ENCODE measurements at places on chromosomes 6 and 20. TPM values are rescaled to one million over a fixed set of nuclear protein-coding genes. Genes with fewer than 3 reads are reported as not detected.

DNA sequence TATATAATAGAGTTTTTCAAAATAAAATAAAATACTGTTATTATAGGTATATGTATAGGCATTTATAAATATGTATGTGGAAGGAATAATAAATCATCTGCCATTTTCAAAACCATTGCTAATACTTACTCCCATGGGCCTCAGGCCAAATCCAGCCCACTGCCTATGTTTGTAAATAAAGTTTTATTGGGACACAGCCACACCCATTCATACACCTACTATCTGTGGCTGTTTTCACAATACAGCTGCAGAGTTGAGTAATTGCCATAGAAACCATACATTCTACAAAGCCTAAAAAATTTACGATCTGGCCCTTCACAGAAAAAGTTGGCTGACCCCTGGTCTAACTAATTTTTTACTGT is 9.5 kb downstream of the ALDH5A1 start:
- no peak for DNase-seq

DNA sequence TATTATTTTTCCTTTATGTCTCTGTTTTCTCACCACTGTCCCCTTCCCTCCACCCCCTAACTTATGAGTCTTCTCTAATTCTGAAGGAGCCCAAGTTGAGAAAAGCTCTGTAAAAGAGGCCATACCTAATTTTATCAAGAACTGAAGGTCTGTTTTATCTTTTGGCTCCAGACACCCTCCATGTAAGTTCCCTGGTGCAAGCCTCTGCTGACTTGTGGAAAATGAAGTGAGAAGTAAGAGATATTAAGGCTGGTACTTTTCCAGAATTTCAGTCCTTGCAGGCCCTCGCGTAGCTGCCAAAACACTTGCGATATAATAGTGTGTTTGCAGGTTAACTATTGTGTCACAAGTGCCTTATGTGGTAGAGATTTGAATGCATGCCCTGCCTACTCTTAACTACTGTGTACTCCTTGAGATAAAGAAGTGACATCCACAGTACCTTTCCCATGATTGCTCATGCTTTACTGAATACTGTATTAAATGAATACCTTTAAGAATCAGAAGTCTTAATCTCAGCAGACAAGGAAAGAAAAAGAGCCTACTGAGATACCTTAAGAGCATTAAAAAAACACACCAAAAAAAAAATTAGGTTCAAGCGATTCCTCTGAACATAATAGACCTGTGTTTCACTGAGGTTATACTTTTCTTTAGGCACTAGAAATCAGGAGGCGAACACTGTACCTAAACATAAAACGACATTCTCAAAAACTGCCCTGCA is 143.6 kb upstream of the ZNF184 start:
- no peak for DNase-seq

DNA sequence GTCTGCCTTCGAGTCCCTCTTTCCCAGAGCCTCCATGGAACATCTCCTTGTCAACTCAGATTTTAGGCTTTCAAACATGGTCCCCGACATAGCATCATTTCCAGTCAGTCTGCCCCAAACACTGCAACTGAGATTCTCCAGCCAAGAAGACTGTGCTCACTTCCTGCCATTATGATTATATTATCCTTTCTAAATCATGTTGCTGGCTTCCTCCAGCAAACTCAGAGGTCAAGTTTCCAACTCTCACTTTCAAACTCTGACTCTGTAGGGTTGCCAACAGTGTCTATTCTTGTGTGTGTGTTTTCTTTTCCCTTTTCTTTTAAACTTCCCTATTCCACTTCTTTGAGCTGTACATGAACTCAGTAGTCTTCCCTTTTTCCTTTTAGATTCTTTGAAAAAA is 61.2 kb upstream of the TRAF3IP2 start:
- no peak for DNase-seq

DNA sequence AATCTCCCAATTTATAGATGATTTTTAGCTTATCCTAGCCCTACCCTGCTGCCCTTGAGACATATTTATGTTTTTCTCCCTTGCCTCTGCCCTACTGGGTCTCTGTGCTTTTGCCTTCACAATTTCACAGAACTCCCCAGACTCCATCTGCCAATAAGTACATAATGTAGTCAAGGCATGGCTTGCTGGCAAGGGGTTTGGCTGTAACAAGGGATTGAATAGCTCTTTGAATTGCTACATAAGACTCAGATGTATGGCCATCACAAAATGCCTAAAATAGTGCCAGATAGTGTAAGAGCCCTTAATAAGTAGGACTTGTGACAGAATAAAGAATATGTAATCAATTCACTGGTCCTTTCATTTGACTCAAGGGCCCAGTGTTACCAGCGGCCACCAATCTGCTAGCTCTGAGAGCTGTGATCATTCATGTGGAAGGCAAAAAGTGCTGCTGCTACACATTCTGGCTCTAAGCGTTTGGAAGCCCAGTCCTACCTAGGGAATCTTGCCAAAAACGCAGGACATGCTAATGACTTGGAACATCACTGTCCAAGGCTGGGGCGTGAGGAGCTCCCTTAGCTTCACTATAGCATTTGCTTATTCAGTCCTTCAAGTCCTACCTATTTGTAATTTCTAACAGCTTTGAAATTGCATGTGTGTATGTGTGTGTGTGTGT is 20.5 kb downstream of the CLVS2 start:
- DNase-seq = no peak

Gene UBE2C
- total RNA-seq = 249 TPM

DNA sequence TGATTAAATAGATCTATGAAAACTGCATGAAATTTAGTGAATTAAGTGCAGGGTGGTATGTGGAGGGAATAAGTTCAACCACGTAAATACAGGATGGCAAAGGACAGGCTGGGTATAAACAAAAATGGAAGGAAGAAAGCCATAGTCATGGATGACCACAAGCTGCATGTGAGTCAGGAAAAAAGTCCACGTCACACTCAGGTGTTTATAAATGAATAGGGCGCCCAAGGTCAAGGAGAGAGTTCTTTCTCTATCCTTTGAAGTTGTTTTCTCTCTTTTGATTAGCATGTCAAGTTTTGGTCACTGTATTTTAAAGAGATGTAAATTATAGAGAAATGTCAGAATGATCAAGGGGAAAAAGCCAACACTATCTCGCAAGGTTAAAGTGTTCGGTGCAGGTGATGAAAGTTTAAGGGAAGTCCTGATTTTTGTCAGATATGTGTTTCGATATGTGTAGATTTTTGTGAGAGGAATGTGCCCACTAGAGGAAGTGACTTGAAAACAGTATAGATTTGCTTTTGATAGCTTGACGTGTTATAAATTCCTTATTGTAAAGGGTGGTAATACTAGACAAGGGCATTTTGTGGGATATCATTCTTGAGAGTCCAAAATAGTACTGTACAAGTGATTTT is 58.7 kb downstream of the MAP3K4 start:
- no peak for DNase-seq

- no peak for DNase-seq
Observed at GRCh38 chr6:74720923-74721322, 484.9 kb downstream of the COL12A1 start.

- no peak for DNase-seq
Observed at GRCh38 chr6:13405961-13406477, 77.7 kb upstream of the TBC1D7 start.

Gene PLAGL2
- 21.4 TPM for total RNA-seq

DNA sequence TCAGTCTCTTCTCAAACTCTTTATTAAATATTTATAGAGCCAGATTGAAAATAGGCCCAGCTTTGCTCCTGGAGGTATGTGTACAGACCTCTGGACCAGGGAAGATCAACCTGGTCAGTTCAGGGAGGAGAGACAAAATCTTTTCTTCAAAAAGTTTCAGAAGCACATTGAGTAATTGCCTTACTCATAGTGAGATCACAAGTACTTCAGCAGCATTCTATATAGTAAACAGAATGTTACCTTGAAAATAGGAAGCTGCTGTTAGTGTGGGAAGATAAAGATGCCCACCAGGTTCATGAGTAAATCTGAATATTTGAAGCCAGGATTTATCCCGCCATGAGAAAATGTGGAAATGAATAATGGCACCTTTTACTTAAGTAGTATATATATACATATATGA is 665.9 kb upstream of the CITED2 start:
- DNase-seq = no peak

- no peak for DNase-seq
Observed at GRCh38 chr6:7773322-7773721, 47.4 kb downstream of the BMP6 start.

- DNase-seq = peak; percentile 81
Observed at GRCh38 chr20:21615617-21616080, 89.8 kb upstream of the PAX1 start.

- DNase-seq = no peak
Observed at GRCh38 chr20:62148908-62149314, 5.3 kb downstream of the SS18L1 start.

- DNase-seq = peak; percentile 36
Observed at GRCh38 chr6:43009124-43009523, 4.6 kb downstream of the MEA1 start.

DNA sequence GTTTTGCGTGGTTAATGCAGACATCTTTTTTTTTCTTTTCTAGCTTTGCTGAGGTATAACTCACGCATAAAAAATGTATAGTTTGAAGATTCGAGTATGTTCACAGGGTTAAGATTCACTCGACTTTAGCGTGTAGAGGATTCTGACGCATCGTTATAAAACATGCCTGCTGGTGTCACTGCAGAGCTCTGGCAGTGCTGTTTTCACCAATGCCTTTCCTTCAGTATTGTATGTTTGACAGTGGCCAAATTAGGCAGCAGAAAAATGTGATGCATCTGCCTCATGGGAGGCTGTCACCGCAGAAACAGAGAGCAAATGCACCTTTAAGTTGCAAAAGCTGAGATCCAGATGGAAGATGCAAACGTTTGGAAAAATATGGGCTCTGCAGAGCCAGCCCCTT is 18.0 kb upstream of the SIRPB2 start:
- DNase-seq = no peak

DNA sequence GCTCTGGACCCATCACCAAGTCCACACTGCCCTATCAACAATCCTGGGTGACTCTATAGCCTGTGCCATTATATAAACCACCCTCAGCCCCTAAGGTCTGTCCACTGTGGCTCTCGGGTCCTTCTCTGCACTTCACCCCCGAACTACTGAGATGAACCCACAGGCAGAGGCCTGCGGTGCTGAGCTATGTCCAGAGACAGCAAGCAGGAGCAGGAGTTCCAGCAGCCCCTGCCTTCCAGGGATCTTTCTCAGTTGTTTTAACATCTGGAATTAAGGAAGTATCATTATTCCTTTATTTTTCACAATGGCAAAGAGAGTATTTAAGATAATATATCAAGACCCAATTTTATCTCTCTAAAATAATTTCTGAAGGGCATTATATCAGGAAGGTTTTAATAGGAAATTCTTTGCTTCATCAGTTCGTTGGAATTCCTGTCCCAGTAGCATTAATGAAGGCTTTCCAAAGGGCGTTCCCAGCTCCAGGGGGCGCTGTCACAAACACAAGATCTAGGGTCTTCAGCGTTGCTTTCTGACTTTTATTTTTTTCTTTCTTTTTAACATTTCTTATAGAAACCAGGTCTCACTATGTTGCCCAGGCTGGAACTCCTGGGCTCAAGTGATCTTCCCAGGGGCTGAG is 27.3 kb downstream of the RRBP1 start:
- peak; percentile 80 for DNase-seq

DNA sequence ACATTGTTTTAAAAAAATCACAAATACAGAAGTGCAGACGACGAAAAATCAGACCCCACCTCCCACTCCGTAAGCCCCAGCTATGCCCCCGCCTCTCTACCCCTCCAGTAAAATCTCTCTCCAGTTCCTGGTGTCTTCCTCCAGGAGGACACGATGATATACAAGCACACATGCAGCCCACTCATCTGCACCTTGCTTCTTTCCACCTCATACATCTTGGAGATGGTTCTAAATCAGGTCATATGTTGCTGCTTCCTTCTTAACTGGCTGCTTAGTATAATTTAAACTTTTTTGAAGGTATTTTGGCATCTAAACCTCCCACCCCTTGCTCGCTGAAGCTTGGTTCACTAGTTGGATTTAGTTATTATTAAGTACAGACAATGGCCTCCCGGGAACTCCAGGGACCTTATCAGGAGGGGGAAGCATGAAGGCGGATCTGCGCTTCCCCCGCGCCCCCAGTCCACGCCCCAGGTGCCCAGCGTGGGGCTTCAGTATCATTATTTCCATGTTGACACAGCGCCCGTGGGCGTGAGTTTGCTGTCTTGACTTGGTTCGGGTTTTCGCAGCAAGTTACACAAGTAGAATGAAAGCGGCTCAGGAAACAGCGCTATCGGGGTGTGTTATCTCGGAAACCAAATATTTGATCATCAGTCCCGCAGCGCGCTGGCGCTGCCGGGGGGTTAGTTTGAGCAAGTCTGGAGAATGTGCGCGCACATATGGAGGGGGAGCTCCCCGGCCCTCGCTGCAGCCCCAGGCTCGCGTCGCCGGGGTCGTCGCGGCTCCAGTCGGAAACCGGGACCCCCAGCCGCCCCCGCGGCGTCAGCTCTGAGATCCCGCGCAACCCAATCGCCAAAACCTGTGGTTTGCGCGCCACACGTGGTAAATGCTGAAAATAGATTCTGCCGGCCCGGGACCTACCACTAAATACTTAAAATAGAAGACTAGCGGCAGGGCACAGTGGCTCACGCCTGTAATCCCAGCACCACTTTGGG is 2.3 kb downstream of the BMP7 start:
- DNase-seq = no peak

GRCh38 chr6:154277629-154278017 is 79.0 kb downstream of the IPCEF1 start:
- DNase-seq = no peak

Gene ASIP
- total RNA-seq = not detected

Gene CPXM1
- 57.1 TPM for total RNA-seq

DNA sequence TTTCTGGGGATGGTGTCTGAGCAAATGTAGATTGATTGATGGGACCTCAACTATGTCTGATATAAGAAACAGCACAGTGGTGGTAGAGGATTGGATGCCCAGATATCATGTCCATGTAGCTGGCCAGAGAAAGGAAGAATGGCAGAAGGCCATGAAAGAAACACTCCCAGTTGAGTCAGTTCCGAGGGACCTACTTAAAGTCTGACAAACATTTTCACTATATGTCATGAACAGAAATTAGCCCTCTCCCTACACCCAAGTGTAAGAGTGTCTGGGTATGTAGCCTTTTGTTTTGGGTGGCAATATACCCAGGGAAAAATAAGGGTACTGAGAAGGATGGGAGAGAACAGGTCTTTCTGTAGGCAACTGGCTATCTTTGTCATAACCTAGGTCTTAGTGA is 434.2 kb downstream of the BCKDHB start:
- DNase-seq = no peak

Gene JPH2
- 0.81 TPM for total RNA-seq

DNA sequence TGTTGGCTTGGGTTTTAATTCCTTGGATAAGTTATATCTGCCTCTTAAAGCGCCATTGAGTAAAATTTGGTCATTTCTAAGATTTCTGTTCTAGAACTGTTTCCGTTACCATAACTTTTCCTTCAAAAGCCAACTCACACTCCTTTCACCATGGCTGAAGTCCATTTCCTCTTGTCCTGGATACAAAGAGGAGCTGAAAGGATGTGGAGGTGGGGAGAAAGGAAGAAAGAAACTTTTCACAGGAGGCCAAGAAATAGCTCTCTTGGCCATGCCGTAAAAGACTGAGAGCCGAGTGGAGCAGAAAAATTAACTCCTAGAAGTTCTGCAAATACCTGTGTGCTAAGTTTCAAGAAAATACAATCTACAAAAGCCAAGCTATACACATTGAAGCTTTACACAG is 21.6 kb downstream of the GABBR1 start:
- no peak for DNase-seq

Data from WTC11 (cell line).